Activated naive CD4-positive, alpha-beta T cell (primary cell): ENCODE measurements at places on chromosomes 3 and 15.

- no peak for DNase-seq
Observed at GRCh38 chr15:52406601-52407000, 111.0 kb upstream of the MYO5C start.

GRCh38 chr3:154086286-154086685 lies 34.9 kb upstream of the ARHGEF26 start:
- DNase-seq = no peak

GRCh38 chr3:157330206-157330605 lies 106.4 kb upstream of the PTX3 start:
- DNase-seq = no peak

DNA sequence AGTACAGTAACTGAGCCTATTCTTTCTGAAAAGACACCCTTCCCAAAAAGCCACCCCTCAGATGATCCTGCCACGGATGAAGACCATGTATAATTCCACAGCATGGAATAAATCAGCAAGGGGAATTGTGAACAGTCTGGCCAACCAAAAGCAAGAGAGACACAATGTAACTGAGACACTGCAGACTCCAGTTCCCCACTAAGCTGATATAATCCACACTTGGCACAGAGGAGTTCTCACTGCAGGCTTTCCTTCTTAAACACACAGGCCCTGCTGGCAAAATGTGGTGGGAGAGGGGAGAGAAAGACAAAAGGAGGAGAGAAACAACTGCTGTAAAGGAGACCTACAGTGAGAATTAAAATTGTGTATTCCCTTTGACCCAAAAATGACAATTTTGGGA lies 12.7 kb downstream of the GPR156 start:
- DNase-seq = no peak
